ENCODE measurements at places on chromosomes 6 and 20.

GRCh38 chr6:116268589-116269293, 11.0 kb downstream of the TSPYL1 start:
- peak; percentile 88 for DNase-seq

GRCh38 chr6:133956416-133957049, 3.5 kb downstream of the TBPL1 start:
- no peak for DNase-seq

GRCh38 chr6:41072836-41073202, at the start of gene NFYA:
Gene NFYA, plus strand, starts transcription at chr6:41072974. Its CDS starts 6,116 bp downstream, at chr6:41079090.
- DNase-seq, result no peak

DNA sequence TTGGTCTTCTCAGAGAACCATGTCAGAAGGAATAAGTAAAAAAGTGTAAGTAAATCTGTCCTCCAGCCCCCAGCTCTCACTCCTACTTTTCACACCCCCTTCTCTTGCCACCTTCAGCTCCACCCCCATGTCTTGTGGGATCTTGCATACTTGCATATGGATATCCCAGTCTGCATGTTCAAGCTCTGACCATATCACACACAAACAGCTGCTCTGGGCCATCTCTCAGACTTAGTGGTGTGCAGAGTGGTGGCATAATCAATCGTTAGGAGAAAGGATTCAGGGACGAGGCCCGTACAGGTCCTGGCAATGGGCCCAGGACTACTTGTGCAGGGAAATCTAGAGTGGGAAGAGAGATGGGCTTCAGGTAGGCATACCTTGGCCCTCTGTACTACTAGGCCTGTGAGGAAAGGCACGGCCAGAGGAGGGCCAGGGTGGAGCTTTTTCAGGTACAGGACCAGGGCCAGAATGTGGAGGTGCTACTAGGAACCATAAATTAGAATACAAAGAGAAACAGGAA, 112.0 kb upstream of the SGK1 start:
- no peak for DNase-seq

DNA sequence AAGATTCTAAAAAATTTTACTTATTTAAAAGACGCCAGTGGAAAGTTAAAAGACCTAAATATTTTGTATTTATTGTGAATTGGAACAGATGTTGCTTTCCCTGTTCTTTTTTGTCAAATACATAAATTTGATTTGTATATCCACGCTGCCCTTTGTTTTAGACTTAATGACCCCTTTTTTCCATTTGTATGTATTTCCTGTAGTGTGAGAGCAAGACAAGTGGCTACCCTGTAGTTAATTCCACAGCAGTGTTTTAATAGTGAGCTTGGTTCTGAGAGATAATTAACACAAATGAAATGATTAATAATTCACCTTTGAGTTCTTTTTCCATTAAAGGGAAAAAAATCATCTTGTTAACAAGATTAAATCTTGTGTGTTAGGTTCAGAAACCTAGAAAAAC, 16.6 kb downstream of the SH3BGRL2 start:
- no peak for DNase-seq

DNA sequence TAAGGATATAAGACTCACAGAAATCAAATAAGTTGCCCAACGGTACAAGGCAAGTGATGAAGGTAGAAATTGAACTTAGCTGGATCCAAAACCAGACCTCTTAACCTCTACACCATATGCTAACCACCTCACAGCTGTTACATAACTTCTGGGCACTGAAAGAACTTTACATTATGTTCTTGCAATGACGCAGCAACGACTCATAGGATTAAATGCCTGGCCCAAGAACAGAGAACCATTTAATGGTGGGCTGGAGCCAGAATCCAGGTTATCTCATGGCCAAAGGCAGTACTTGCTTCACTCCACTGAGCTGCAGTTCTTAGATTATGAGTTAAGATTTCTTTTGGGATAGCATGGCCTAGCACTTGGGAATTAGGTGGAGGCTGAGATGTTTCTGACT, 4.4 kb downstream of the TRMT6 start:
- peak; percentile 6 for DNase-seq

DNA sequence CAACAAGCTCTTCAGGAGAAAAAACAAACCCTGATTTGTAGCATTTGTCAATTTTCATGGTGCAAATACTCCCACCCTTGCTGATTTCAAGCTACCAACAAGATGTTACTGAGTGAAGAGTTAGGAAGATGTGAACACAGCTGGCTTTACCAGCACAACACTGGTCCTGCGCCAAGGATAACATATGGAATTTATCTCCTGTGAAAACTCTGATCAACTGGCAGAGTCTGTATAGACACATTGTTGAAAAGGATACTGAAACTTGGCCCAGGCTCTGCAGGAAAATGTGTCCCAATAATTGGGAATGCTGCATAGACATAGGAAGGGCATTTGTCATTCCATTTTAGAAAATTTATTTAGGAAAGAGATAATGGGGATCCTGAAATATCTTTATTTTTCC, 29.0 kb downstream of the OTOR start:
- no peak for DNase-seq

DNA sequence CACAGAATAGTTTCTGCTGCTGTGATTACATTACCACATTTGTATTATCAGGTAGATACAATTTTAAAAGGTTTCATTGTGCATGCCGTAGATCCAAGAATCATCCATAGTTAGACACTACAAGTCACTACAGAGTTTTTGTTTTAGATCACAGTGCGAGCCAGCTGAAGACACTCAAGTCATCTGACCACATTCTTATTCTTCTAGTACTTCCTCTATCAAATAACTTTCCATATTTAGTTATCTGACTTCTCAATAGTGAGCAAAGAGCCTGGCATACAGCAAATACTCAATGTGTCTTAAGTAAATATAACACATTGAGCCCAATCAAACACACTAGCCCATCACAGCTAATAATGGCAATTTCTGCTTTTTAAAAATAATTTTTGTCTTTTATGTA, 195.4 kb downstream of the ASCC3 start:
- DNase-seq, result peak; percentile 2

DNA sequence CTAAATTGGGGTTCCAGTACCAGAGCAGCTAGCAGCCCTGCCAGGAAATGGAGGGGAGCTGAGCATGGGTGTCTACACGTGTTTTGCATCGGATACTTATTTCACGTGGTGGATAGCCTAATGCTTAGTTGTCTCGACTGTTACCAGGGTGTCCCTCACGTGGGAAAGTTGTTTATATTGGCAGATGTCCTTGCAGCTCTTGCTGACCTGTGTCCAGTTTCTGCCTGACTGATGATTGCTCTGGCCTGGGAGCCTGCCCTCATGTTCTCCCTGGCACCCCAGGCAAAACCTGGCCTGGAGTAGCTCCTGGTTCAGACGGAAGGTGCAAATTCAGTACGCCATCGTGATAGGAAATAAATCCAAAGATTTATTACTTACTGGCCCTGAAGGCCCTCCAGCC, 11.8 kb upstream of the FERMT1 start:
- no peak for DNase-seq

- DNase-seq, result peak; percentile 98
These were observed 40.3 kb upstream of the OGFRL1 start for GRCh38 chr6:71248306-71248765.

DNA sequence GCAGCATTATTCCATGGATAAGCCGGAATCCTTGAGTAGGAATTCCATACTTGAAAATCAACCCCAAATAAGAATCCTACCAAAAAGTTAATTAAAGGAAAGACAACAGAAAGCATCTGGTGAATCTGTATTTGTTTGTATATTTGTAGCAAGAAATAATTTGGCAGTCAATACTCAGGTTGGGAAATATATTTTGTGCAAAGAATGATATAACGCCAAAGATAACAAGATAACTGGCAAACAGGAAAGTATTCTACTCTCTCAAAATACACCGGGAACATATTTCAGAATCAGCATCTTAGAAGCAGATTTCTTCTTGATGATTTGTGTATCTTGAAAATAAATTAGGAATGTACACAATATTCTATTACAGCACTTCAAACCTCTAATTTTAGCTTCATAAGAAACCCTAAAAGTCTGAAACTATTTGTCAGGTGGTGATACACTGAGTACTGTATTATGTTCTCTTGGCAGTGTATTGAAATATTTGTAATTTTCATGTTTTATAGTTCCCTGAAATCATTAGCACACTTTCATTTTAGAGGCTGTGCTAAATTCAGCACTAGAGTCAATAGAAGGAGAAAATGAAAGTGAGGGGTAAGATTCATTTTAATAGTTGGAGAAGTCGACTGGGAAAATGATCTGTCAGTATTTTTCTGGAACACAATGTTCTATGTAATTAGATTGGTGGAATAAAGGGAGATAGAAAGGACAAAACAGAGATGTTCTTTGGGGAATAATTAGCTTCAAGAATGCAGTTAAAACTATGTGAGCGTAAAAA, 879.7 kb upstream of the GJE1 start:
- no peak for DNase-seq

DNA sequence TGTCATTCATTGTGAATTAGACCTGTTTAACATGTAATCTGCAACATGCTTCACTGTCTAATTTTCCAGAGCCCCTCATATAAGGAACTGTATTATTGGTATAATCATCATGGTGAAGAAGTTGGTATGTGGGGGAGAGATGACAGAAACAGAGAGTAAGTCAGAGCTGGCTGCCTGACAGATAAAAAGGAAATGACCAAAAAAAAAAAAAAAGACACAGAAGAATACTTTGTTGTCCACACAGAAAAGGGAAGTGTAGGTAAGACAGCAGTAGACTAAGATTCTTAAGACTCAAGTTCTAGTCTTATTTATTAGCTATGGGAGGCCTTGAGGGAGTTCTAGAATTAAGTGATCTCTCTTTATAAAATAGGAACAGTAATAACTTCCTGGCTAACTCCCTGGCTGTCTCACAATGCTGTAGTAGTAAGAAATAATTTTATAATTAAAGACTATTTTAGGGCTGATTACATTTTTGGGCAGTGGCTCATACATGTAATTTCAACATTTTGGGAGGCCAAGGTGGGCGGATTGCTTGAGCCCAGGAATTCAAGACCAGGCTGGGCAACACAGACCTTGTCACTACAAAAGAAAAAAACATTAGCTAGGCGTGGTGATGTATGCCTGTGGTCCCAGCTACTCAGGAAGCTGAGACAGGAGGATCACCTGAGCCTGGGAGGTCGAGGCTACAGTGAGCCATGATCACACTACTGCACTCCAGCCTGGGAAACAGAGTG, 102.5 kb downstream of the PRL start:
- peak; percentile 44 for DNase-seq

DNA sequence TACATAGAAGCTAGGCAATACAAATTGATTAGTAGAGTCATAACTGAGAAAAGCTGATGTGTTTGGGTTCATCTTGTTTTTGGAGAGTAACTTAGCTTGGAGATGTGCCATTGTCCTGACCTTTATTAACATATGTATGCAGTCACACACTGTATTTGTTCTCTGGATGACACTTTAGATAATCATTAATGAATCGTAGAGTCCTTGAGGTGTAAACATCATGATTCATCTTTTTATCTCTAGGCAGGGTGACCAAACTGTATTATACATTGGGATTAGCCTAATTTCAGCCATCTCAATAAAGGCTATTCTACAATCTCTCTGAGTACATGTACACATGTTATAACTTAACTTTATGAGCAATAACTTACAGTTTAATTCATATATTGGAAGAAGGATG, 3.6 kb upstream of the MTCL3 start:
- DNase-seq, result no peak

Measured in suppressor macrophage (primary cell).